ENCODE measurements at places on chromosomes 3 and 15.
A peak's percentile ranks its signal among the peaks of the same experiment; 100 is the strongest.

DNA sequence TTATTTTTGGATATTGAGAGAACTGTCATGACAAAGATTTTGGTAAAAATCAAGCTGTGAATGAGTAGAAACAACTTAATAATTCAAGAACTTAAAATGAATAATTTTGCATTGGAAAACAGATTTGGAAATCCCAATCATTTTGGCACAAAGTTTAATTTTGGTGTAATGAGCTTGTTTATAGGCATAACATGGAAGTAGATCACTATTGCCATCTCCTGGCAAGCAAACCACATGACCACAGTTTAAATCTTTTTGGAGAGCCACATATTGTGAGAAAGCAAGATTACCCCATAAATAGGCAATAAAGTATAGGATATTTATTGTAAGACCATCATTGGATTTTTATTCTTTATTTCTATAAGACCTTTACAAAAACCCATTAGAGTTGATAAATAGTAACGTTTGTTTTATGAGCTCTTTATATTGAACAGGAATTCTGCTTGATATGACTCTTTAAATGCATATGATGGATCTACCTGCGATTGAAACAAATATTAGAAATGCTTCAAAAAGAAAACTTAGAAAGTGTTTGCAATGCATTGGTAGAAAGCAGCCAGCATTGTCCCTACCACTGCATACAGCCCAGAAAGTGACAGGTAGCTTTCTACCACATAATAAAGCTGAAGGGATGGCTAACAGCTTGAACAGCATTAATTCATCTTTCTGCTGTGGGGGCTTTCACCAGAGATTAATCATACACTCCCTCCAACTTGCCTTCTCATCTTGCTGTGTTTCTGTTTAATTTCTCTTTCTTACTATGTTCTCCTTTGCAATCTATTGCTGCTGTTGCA lies 766.8 kb downstream of the TBL1XR1 start:
- DNase-seq: peak; percentile 28

DNA sequence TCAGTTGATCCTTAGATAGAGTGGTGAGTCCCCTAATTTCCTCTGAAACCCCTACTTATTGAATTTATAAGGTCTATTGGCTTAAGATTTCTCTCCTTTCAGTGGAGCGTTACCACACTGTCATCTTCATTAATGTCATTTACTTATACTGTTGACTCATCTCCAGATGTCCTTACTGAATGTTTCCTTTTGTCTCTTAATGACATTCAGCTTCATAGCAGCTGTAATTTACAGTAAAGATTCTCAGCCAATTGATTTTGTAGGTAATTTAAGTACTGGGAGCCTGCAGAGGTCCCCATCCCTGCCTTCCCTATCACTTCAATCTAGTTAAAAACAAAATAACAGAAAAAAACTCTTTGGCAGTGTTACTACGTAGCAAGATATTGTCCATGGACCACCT lies 18.8 kb downstream of the STX19 start:
- no peak for DNase-seq

- DNase-seq: no peak
These were observed 160.1 kb downstream of the ARRDC4 start for GRCh38 chr15:98120561-98120960.

GRCh38 chr3:134356411-134357040 lies 17.7 kb downstream of the AMOTL2 start:
- DNase-seq: no peak

DNA sequence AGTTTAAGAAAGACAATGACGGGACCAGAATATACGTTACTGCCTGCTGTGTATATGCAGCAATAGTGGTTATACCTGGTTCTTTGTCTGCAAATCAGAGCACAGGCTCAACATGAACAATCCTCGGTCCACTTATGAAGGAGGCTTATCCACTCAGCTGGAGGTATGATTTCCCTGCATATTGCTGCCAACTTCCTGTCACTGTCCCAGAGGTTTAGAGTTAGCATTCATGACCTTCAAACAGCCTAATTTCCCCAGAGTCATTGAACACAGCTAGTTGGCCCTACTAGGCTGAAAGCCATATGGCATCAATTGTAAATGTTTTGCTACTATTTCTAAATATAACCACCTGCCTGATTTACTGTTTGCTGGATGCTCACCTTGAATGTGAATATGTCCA lies 224.9 kb upstream of the ZNF717 start:
- no peak for DNase-seq

- DNase-seq: no peak
These were observed 115.0 kb downstream of the FOXB1 start for GRCh38 chr15:60119101-60119500.

GRCh38 chr15:75309711-75310110 lies 26.2 kb upstream of the COMMD4 start:
- no peak for DNase-seq

DNA sequence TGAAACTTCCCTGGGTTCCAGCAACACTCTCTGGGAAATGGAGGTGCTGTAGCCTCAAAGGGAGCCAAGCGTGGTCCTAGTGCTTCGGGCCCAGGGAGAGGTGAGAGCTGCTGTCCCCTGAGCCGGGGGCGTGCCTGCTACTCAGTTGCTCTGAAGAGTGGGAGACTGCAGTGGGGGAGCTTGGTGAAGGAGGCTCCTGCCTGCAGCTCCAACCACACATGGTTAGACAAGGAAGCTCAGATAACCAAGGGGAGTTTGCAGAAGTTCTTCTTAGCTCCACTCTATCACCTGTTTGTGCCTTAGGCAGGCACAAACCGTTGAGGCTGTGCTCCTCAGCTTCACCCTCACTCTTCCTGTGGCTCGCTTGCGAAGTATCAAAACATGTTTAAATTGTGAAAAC lies 53.6 kb upstream of the TRPM1 start:
- DNase-seq: no peak

Data from HuH-7 (cell line).